Brain (organoid and tissue), 16 donors: ENCODE measurements at places on chromosomes 7 and 10.

DNA sequence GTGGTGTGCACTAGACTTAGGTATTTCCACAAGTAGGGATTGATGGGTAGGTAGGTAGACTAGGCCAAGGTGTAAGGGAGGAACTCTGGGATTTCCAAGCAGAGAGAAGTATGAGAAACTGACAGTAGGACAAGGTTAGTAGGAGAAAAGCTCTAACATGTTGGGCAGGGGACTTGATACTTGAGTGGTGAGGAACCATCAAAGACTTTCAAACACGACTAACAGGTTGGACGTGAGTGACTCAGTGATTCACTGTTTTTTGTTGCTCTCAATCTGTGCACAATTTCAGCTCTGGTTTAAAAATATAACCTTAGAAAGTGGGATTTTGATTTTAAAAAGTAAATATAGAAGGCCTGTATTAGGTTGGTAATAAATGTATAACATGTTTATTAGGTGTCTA, 44.4 kb downstream of the KLHDC10 start:
- DNase-seq: no peak

DNA sequence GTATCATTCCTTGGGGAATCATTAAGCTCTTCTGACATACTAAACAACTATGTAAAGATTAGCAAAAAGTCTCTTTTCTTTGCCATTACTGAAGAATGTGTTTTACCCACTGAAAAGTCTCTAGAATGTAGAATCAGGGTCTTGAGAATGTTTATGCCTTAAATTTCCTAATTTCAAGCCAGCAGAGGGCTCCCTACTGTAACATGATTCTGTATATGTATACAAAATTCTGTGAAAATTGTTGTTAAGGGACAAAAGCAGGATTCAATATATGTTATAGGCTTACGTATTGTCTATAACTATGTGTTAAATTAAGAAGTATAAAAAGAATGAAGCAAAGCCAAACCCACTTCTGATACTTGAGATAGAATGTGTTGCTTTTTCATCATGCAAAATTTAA, 296.9 kb upstream of the DGKB start:
- DNase-seq: peak; percentile 63

DNA sequence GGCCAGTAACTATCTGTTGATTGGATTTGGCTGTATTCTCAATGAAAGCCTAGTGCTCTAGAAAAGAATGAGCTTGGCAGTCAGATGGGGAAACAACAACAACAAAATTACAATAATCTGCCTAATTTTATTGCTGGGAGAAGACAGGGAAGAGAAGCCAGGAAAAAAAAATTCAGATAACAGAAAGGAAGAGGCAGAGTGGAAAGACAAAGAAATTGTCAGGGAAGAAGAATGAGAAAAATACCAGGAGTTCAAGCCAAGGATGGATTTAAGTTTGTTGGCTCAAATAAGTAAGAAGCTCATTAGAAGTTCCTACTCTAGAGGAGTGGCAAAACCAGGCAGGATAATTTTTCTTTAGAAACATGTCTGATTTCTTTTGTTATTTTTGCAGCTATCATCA, 45.9 kb upstream of the PRKG1 start:
- peak; percentile 57 for DNase-seq

- no peak for DNase-seq
Measured at GRCh38 chr7:25840209-25840792, 311.7 kb upstream of the NFE2L3 start.

- DNase-seq: no peak
Measured at GRCh38 chr7:67518580-67518979, 521.9 kb downstream of the TYW1 start.

DNA sequence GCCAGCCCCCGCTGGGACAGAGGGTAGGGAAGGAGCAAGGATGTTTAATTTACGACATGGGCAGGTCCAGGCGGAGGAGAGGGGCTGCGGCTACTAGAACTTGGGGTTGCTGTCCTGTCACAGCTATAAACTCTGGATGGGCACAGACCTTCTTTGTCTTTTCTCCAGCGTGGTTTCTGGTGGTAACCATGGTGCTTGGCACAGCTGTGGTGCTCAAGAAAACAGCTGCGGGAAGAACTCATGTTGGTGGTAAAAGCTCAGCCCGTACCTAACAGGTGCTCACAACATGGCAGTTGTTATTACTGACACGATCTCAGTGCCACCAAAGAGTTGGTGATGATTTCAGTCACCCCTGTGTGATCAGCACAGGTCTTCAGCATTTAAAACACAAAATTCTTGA, 13.8 kb downstream of the BAIAP2L1 start:
- no peak for DNase-seq

DNA sequence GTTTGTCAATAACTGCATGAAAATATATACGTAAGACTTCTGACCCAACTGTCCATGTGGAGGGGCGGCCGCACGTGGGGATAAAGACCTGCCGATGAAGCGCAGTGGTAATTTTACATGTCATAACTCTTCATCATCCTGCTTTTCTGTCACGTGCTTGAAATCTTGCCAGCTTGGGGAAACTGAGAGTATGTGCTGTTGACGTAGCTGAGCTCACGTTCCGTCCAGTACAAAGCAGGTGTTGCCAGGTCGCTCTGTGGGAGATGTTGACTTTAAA, 105.1 kb downstream of the INPP5A start:
- no peak for DNase-seq

GRCh38 chr10:28692050-28692449, 14.7 kb downstream of the BAMBI start:
- no peak for DNase-seq

GRCh38 chr10:6493521-6494441, 86.3 kb downstream of the PRKCQ start:
- no peak for DNase-seq

DNA sequence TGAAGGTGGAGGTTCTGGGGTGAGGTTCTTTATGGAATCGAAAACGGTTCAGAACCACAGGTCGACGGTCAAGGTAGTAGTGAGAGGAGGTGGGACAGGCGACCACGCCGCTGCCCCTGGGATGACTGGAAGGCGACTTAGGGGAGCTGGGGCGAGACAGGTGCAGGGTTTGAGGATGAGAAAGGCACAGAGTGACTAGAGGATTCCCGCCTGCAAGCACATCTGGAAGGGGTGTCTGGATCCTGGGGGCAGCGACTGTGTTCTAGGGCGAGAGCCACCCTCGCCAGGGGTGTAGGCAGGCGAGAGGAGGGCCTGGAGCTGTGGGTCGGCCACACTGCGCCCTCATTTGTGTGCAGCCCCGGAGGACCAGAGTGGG, 468 bp upstream of the IRF5 start:
- no peak for DNase-seq

- no peak for DNase-seq
Measured at GRCh38 chr7:92799446-92800211, 36.7 kb downstream of the CDK6 start.

DNA sequence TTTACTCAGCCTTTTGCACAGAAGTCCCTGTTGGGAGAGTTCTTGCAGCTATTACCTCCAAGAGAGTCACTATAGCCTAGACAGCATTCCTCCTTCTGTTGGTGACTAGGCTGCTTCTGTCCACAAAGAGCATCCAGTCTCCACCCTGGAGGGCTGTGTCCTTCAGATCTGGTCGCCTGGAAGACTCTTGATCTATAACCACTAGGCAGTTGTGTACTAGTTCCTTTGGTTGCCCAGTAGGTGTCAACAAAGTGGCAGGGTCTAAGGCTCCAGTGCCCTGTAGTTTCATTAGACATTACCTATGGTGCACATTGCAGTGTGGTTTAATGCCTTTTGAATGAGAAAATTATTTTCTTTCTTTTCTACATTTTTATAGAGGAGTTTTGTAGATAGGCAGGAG, 11.3 kb upstream of the AKR1C2 start:
- no peak for DNase-seq

GRCh38 chr7:112596260-112596659, 115.5 kb downstream of the LSMEM1 start:
- DNase-seq: no peak

- no peak for DNase-seq
Measured at GRCh38 chr7:951881-952547, 2.5 kb downstream of the ADAP1 start.

DNA sequence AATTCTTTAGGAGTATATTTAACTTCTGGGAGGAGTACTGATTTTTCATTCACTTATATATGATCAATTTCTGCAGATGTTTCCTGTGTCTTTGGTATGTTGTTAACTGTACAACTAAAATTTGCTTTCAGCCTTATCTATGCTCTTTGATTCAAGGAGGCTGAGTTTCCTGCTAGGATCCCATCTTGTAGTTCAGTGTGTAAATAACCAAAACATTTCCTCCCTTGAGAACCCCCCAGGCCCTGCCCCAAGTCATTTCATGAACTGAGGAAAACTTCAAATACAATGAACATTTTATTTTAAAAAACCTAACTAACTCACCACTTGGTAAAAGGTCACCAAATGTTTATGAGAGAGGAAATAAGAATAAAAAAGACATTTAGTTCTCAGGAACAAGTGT, 55.5 kb downstream of the VWA2 start:
- no peak for DNase-seq

DNA sequence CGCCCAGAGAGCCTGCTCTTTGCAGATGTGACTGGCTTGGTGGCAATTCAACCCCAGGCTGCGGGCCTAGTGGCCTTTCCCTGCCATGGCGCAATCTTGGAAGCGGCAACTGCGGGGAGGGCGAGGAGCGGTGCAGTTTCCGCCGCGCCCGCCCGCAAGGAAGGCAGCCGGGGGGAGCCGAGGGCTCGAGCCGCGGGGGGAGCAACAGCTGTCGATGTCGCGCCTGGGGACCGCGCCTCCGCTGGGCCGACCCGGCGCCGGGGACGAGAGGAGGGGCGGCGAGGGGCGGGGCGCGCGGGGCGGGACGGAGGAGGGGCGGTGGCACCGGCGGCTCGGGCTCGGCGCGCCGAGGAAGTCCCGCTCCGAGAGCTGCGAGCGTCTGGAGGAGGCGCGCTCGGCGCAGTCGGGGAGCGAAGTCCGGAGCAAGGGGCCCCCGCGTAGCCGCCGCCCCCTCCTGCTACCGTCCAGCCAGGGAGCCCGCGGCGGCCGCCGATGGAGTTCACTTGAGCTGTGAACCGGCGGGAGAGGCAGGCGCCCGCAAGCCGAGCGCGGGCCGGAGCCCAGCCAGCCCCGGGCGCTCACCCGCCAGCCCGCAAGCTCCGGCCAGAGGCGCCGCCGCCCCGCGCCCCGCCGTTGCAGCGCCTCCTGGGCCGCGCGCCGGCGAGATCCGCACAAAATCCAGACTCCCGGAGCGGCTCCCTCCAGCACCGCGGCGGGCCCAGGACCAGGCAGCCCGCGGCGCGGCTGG, 438.1 kb upstream of the GALNT17 start:
- DNase-seq: peak; percentile 86
